ENCODE measurements at places on chromosomes 3 and 15. TPM values are rescaled to one million over a fixed set of nuclear protein-coding genes. Genes with fewer than 3 reads are reported as not detected.

Gene SEMA6D
- 13.4 TPM for total RNA-seq

Gene LMAN1L
- total RNA-seq = not detected

Gene SPATA12
- not detected for total RNA-seq

Gene TMEM89
- total RNA-seq = not detected

Gene TASOR
- total RNA-seq = 112 TPM

Gene WDR93
- total RNA-seq = 0.17 TPM

Gene SYNPR
- not detected for total RNA-seq

Gene MOBP
- total RNA-seq = not detected

Gene ADGRG7
- total RNA-seq = not detected

Gene KLHL6
- not detected for total RNA-seq

Gene SCAMP2
- 15.5 TPM for total RNA-seq

Gene CLRN1
- total RNA-seq = not detected

Gene CA12
- 48.4 TPM for total RNA-seq

Gene AMT
- total RNA-seq = 2.6 TPM

Gene SLC12A1
- total RNA-seq = not detected

Gene RBM6
- total RNA-seq = 46.1 TPM

Gene CACNA2D2
- under 0.01 TPM for total RNA-seq

Gene EPHB1
- 0.50 TPM for total RNA-seq

Gene PSTPIP1
- 0.77 TPM for total RNA-seq

Gene EFCC1
- not detected for total RNA-seq

Gene FBXO40
- not detected for total RNA-seq

Gene KLF15
- 4.1 TPM for total RNA-seq

Gene TGM4
- not detected for total RNA-seq

Gene SERPINI2
- not detected for total RNA-seq

Gene EPHA6
- total RNA-seq = under 0.01 TPM

Gene CAPN3
- 1.8 TPM for total RNA-seq

Gene LIPC
- total RNA-seq = 4.0 TPM

Gene C2CD4A
- total RNA-seq = not detected

Gene LMLN
- 5.9 TPM for total RNA-seq

Gene CDCP1
- 16.9 TPM for total RNA-seq

Gene LRRC34
- 1.8 TPM for total RNA-seq

Gene LTK
- 0.99 TPM for total RNA-seq

Gene ZNF80
- not detected for total RNA-seq

Gene FOXB1
- not detected for total RNA-seq

Gene ZDHHC19
- not detected for total RNA-seq

Gene GOLGA6D
- total RNA-seq = not detected

Gene ZNF860
- under 0.01 TPM for total RNA-seq

Gene ATP13A5
- total RNA-seq = not detected

Gene LYZL4
- total RNA-seq = not detected

Gene REC114
- not detected for total RNA-seq

All from fibroblast of lung (primary cell).